NCI-H524 (cell line): ENCODE measurements at places on chromosomes 4 and X.

DNA sequence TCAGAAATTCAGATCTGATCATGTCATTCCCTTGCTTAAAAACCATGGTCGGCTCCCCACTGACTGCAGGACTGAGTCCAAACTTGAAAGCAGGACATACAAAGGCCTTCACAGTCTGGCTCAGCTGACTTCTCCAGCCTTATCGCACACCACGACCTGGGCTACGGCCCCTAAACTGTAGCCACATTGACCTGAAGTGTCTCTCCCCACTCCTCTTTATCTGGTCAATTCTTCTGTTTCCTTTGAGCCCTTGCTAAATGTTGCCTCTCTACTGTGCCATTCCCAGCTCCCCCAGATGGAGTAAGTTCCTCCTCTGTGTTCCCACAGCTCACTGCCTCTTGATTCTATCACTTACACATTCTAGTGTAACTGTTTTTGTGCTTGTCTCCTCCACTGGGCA, 60.5 kb upstream of the CITED1 start:
- no peak for DNase-seq

DNA sequence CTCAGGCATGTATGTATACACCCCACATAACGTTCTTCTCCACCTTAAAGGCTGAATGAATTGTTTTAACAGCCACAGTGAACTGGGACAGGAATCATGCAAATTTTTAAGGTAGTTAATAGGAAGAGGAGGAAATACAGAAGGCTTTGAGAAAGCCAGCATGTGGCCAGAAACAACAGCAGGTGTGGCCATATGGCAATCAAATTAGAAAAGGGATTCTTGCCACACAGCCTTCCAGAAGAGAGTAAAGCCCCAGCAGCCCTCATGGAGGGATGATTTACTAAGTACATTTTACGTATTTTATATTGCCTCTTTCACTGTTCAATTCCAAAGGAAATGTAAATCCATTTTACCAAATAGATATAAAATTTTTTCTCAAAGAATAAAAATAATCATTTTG, 792.2 kb downstream of the ADGRL3 start:
- DNase-seq: peak; percentile 84

GRCh38 chr4:138666366-138666765, 349.2 kb upstream of the NOCT start:
- peak; percentile 60 for DNase-seq

- DNase-seq: peak; percentile 40
Observed at GRCh38 chr4:164997324-164997723, 19.9 kb upstream of the TRIM61 start.

DNA sequence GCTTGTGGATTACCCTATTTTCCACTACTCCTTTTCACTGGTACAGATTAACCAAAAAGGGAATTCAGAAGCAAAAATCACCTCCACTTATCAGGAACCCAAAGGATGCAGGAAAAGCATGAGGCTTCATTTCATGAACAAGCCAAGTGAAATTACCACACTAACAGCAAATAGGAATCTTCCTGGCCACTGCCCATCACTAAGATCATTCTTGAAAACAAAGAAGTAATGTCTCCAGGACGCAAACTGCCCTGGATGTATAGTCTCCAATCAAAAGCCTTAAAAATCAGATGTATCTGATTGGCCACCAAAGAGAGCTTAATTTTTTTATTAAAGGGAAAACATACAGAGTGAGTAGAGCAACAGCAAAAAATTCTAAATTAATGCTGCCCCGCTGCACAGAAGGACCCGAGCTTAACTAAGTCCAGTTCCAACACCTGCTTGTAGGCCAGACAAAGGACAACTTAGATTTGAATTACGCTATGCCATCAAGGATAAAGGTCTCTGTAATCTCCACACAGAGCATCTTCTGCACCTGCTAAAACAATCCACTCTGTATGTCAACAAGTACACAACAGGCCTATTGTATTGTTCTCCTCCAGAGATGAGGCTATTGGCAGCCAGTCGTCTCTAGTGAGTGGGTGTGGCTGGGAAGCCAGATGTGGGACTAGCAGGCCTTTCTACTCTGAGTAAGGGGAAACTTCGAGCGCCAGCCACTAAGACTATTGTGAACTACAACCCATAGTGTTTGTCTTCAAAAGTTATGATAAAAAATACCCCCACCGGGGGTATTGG, 12.4 kb downstream of the ZDHHC9 start:
- DNase-seq: no peak

GRCh38 chr4:9999956-10000561, 21.2 kb downstream of the SLC2A9 start:
- peak; percentile 58 for DNase-seq

DNA sequence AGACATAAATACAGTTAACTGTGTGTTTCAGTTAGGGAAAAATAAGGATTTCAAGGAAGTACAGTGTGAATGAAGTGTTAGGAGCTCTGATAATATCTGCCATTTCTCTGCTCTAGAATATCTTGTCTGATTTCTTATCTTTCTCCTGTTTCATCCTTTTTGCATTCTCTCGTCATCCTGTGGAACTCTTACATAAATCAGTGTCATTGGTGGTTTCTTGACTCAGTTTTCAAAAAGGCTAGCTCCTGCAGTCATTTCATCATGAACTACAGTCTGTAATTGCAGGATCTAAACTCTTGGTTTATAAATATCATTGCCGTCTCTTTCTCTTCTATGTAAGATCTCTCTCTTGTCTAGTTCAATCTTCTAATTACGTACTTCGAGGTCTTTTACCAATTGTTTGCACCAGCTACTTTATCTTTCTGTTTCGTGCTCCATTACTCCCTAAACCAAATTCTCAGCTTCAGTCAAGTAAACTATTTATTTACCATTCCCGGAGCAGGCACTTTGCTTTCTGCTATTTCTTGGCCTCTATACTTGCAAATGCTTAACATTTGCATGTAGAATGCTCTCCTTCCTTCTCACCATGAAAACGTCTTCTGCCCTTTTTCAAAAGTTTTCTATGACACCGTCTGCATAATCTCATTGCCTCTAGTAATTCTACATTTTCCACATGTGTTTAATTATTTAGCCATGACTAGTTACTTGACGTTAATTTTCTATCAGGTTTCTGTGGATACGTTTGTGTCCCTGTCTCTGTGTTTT, 294.0 kb downstream of the TENM3 start:
- DNase-seq: no peak

DNA sequence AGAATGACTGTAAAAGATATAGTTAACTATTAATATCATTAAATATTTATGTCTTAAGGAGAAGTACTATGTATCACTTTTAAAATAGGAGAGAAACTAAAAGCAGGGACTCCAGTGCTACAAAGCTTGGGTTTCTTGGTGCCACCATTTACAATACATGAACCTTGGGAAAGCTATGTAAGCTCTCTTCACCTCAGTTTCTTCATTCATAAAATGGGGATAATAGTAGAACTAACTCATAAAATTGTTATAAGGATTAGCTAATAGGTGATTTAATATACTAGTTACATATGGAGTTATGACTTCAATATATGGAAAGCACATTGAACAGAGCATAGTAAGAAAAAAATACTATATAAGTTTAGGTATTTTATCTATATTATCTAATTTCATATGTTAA, 23.7 kb downstream of the EPGN start:
- DNase-seq: no peak

DNA sequence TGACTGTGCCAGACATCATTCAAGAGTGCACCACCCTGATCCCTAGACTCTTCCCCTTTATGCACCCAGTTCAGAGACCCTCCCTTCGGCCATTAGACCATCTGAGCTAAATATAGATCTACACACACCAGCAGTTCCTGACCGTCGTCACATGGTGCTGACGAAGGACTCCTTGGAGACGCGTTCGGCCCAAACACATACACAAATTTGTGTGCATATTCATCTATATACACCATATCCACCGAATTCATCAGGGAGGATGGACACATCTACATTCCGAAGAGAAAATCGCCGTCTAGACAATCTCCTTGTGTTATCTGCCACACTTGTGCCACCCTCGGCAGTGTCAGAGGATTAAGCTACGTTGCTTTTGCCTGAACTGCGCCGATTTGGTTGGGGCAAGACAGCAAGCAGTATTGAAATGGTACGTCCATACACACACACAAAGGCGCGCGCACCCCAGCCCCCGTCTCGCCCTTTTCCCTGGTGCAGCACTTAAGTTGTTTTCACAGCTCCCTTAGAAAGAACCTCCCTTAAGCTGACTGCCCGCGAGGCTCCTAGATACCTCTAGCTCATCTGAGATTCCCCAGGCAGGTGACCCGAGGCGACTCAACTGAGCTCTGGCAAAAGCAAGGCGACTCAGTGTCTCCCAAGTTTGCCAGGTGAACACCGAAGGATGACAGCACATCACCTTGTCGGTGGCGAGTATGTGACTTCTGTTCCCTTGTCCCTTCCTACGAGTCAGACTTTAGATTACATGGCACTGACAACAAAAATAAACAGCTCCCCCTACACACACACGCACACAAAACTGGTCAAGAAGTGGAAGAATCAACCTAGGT, 1.0 kb downstream of the RASGEF1B start:
- peak; percentile 61 for DNase-seq

DNA sequence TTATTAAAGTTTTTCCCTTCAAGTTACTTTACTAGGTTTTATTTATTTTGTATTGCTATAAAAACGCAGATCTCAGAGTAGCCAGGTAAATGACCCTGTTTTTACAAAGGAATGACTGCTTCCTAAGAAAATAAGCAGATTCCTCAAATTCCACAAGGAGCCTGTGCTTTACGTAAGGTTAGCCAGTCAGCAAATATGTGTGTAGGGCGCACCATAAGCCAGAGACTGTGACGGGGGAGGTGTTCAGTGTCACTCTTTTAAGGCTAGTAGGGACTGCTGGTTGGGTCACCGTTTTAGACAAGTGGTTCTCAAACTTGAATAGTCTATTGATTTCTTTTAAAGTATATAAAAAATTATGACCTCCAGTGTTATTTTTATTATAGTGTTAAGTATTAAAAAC, 119.9 kb downstream of the ANK2 start:
- DNase-seq: no peak

- DNase-seq: no peak
Observed at GRCh38 chr4:108210989-108211835, 42.5 kb upstream of the LEF1 start.

DNA sequence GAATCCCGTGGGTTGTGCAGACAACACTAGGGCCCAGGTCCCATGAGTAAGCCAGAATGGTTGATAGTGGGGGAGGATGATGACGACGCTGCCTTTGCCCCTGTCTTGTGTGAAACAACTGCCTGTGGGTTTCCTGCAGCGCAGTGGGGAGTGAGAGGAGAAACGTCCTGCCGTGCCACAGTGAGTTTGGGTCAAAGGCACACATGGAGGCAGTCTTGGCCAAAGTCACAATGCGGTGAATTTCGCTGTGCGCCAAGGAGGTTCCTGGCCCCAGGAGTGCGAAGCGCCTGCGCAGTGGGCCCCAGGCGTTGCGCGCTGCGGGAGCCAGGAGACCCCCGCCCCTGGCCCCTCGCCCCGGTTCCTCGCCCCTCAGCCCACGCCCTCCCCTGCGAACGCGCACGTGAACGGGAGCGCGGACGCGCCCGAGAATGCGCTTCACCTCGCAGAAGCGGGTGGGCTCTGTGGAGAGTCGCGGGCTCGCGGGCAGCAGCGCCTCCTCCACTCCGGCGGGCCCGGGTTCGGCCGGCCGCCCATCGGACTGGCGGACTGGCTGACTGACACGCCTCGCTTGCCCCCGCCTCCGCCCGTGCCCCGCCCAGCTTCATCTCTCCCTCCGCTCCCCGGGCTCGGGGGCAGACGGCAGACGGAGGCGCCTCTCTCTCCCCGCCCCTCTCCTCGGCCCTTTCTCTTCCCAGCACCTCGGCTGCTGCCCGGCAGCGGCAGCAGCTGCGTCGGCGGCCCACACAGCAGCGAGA, at the start of gene NUDT10:
NUDT10 (plus strand) TSS at position 635 of the 755 bp plus-strand sequence. CDS start 144 bp downstream, outside the sequence.
- peak; percentile 83 for DNase-seq

GRCh38 chr4:151094290-151094751, 5.1 kb upstream of the RPS3A start:
- no peak for DNase-seq

DNA sequence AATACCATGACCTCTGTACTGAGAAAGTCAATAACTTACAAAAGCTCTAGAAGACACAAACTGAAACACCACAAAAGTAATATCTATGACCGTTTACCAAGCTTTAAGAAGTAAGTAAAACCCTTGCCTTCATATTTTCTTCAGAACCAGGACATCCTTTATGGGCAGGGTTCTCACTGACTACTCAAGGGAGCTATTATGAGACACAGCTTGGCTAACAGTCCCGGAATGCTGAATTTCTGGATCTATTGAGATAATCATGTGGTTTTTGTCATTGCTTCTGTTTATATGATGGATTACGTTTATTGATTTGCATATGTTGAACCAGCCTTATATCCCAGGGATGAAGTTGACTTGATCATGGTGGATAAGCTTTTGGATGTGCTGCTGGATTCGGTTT, 19.9 kb upstream of the CDS1 start:
- no peak for DNase-seq

DNA sequence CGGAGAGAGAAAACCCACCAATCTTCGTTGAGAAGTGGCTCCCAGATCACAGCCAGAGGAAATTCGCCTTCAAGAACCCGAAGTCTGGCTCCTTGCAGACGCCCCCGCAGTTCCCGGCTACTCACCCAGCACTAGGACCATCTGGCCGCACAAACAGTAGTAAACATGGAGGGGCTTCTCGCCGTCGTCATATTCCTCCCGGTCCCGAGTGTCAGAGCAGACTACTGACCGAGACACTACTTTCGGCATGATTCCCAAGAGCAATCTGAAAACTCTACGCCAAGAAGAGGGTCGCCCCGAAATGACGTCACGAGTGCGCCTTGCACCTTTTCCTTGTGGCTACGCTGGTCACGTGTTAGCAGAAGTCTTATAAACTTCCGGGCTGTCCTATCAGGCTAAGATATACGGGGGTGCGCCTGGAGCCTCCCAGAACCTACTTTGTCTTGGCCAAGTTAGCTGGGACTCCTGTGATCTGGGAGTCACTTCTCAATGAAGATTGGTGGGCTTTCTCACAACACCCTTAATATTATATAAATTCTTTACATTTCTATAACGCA, at the start of gene STEEP1:
STEEP1 (minus strand) TSS at position 303 of the 557 bp plus-strand sequence; CDS start at position 249, 54 bp downstream.
- peak; percentile 94 for DNase-seq

DNA sequence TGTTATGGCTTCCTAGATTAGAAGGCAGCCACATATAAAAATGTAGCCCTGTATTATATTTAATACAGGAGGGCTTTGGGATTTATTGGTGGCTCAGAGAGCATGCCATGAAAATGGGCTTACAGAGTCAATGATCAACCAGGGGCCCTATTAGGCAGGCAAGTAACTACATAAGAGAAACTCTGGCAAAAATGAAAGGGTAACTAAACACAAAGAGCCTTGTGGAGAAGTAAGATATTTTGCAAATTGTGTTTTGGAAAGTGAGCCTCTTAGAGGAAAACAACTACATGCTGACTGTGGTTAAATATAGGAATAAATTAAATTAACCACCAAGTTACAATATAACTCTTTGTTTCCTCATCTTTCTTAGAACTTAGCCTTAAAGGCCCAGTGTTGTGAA, 5.5 kb downstream of the SAT1 start:
- DNase-seq: no peak

DNA sequence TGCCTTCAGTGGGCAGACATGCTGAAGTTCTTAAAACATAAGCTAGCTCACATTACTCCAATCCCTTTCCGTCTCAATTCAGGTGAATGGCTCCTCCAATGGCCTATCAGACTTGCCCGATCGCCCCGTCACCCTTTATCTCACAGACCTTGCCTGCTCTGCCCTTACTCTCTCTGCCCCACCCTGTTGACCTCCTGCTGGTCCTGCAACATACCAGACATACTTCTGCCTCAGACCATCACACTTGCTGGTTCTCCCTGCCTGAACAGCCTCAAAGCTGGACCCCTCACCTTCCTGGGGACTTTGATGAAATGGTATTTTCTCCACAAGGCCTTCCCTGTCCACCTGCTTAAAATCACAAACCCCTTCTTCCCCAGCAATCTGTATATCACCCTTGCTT, 340.1 kb upstream of the NR3C2 start:
- no peak for DNase-seq
